GM04504 (cell line): ENCODE measurements at places on chromosomes 2 and 18.

GRCh38 chr2:239466755-239467271 lies 66.0 kb upstream of the HDAC4 start:
- DNase-seq: no peak

GRCh38 chr18:45253973-45254708 lies 361.1 kb upstream of the SLC14A2 start:
- no peak for DNase-seq

DNA sequence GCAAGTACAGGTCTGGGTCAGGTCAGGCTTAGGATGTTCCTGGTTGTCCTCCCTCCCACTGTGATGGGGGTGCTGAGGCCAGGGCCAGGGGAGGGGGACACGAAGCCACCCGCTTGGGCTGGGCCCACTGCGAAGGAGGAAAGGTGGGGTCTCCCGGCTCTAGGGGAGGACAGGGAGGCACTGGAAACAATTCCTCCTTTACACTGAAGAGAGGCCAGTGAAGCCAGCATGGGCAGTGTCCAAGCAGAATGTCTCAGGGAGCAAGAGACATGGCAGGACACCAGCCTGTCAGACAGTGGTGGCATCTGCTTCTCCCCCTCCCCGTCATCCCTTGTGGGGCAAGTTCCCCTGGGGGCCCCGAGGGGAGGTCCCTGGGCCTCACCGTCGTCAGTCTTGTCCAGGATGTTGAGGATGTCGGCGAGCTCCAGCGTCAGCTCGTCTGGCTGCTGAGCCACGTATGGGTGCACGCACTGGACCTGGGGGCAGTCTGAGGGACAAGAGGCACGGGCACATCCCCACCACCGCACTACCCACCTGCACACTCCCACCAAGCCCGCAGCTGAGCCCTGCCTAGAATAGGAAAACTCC lies 10.8 kb downstream of the SNORC start:
- DNase-seq: no peak

GRCh38 chr2:162293122-162293786 lies 25.2 kb downstream of the IFIH1 start:
- DNase-seq: no peak

- DNase-seq: no peak
These were observed 42.6 kb downstream of the EDAR start for GRCh38 chr2:108946442-108946841.

DNA sequence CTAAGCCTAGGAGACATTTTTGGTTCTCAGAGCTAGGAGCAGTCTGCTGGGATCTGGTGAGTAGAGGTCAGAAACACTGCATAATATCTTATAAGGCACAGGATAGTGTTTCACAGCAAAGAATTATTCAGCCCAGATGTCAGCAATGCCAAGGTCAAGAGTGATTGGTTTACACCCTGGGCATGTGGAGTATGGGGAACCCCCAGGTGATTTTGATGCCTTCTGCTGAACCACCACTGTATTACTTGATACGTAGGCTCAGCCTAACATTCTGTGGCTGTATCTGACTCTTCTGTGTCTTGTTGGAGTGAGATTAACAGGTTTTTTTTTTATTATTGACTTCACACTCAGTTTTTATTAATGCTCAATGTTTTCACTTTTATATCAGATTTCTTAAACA lies 6.0 kb downstream of the DDX18 start:
- no peak for DNase-seq

- DNase-seq: no peak
These were observed 7.7 kb upstream of the PARD6G start for GRCh38 chr18:80254971-80255500.

DNA sequence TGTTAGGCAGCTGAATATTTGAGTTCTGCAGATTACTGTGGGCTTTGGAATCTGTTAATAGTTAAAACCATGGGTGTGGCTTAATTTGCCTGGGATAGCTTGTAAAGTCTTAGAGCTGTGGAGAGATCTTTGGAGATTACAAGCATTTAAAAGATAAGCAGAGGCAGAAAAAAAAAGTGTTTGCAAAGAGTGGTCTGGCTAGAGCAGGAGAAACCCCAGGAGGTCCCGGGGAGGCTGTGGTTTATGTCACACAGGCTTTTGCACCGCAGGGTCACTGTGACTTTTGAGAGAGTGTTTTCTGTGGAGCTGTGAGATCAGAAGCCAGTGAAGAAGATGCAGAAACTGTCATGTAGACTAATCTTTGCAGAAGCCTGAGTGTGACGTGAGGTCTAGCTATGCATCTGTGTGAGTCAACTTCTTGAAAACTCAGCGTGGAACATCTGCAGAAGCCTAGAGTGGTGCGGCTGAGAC lies 49.0 kb downstream of the SETBP1 start:
- DNase-seq: peak; percentile 63

DNA sequence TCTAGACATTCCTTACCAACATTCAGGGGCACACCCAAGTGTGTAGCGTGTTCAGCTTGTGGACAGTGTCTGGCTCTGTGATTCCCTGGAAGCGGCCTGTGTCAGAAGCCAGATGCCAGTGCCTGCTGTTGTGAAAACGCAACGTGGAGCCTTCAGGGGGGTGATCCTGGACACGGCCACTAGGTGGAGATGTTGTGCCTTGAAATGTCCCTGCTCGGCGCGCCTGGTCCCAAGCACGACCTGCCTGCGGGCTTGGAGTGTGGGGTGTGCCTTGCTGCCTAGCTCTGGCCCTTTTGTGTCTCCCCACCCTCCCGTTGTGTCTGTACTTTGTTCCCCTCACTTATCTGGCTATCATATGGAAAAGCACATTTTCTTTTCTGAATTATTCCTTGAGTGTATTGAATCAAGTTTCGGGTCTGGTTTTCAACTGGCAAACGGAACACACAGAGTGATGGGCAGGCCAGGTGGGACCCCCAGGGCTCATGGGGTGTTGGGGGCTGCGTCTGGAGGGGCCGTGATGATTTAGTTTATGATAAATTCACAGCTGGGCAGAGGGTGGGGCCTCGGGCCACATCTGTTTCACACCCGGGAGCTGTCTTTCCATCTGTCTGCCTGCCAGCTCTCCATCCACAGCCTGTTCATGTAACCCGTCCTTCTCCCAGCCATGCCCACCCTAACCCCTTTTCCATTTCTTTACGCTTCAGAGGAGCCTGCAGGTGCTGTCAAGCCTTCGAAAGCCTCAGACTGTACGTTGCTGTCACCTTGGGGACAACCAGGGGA lies 95.5 kb downstream of the DYSF start:
- peak; percentile 45 for DNase-seq

- no peak for DNase-seq
These were observed 1085.4 kb upstream of the NRXN1 start for GRCh38 chr2:52117299-52117698.

GRCh38 chr2:9692456-9693195 lies 61.8 kb upstream of the YWHAQ start:
- DNase-seq: no peak

GRCh38 chr18:54626779-54627178 lies 35.7 kb downstream of the DYNAP start:
- DNase-seq: no peak

DNA sequence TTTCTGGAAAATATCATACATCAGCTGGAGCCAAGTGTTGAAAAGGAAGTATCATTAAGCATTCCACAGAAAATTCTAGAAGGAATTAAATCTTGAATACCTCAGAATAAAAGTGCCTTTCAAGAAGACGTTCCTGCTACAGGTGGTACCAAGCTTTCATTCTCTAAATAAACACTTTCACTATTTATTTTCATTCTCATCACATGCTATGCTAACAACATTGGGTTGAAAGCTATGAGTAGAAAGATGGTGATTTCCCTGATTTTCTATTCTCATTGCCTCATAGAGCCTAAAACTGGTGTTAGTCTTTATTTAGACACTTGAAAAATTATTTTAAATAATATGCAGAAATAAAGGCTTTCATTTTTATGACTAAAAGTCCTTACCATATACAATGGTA lies 324.7 kb downstream of the LRP1B start:
- no peak for DNase-seq

DNA sequence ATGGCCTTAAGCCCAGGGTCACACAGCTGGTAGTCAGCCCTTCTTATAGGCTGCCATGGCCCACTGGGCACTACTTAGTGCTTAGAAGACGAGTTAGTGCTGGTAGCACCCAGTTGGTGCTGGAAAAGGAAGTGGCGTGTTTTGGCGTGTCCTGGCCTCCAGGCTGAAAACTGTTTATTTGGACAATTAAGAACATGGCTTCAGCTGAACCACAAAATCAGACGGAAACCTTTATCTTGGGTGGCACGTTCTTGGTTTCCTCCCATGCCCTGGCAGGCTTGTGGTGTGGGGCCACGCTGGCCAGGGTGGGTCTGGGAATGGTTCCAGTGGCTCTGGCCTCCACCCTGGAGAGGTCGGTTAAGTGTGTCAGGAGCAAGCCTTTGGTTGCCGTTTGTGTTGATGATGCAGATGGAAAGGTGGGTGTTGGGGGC lies 141.5 kb upstream of the HAAO start:
- no peak for DNase-seq

- DNase-seq: no peak
These were observed 617.4 kb downstream of the CCDC85A start for GRCh38 chr2:56801214-56801613.

DNA sequence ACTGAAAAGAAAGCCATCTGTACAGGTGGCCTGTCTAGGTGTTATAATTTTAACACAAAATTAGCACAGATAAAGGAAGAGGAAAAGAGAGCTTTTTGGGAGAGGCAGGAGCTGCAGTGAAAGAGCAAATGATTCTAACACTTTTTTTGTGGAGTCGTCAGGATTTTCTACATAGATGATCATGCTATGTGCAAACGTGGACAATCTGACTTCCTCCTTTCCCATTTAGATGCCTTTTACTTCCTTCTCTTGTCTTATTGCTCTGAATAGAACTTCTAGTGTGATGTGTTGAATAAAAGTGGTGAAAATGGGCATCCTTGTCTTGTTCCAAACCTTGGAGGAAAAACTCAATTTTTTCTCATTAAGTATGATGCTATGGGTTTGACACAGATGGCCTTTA lies 334.5 kb downstream of the NBAS start:
- no peak for DNase-seq

GRCh38 chr2:219713110-219713509 lies 85.7 kb downstream of the SLC4A3 start:
- no peak for DNase-seq

DNA sequence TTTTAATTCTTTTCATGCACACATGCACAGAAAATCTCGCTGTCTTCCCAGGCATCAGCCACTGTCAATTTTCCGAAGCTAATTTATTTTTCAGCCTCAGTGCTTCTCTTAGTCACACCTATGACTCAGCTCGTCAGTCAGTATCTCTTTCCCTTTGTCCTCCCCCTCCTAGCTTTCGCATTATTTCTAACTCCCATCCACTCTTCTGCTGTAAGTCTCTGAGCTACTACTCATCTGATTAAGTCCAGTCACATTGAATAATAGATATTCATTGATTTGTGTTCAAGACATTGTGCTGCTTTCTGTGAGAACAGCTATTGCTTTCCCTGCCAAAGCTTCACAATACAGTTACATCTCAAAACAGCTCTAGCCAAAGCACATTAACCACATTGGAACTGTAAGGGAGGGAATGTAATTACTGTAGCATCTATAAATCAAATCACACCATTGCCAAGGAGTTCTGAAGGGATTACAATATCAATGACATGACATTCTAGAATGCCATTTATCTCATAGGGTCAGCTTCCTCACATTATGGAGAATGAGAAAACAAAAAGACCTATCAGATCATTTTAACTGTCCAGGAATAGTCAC lies 89.4 kb downstream of the SCN3A start:
- no peak for DNase-seq

DNA sequence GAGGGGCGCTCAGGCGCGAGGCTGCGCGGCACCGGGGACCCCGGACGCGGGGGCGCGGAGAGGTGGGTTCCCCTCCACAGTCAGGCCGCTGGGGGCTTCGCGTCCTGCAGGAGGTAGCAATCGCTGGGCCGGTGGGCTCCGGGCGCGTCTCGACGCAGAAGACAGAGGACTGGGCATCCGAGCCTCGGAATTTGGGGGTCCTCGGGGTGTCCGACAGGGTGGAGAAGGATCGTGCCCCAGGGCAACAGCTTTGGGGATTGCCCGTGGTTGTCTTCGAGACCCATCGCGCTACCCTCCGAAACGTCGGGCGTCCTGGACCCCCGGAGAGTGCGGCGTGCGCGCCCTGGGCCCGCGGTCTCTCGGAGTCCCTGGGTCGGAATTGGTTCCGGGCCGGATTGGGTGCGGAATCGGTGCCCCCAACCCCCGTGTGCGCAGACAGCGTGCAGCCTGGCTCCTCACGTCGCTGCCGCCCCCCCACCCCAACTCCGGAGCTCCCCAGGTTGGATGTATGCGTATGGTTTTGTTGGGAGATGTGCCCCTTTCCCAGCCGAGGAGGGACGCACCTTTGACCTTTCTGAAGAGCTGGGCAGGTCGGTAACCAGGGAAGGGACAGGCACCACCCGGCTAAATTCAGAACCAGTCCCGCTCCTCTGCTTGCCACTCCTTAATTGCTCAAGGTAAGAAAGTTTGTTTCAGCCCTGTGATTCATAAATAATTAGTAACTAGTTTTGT lies 750 bp downstream of the NPAS2 start:
- no peak for DNase-seq

DNA sequence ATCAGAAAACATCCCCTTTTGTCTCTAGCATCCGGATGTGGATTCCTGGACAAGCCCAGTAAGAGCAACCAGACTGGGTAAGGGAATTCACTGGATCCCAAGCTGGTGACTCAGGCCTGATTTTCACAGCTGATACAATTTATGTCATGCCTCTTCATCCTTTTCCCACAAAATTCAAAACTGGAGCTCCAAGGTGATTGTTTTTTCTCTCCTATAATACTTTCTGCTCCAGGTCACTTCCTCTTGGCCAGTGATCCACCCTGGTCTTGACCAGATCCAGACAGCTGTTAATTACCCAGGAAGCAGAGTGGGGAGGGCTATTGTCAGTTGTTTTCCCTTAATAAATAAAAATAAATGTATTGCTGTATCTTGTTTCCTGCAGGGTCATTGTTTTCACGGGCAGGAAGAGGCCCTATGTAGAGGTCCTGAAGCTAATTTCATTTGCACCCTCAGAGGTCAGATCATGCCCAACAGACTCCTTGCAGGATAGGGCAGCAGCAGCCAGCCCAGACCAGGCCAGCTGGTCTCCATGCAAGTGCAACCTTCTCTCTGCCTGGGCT lies 57.6 kb downstream of the EVA1A start:
- DNase-seq: peak; percentile 74

GRCh38 chr2:12778811-12779579 lies 62.3 kb downstream of the TRIB2 start:
- no peak for DNase-seq

DNA sequence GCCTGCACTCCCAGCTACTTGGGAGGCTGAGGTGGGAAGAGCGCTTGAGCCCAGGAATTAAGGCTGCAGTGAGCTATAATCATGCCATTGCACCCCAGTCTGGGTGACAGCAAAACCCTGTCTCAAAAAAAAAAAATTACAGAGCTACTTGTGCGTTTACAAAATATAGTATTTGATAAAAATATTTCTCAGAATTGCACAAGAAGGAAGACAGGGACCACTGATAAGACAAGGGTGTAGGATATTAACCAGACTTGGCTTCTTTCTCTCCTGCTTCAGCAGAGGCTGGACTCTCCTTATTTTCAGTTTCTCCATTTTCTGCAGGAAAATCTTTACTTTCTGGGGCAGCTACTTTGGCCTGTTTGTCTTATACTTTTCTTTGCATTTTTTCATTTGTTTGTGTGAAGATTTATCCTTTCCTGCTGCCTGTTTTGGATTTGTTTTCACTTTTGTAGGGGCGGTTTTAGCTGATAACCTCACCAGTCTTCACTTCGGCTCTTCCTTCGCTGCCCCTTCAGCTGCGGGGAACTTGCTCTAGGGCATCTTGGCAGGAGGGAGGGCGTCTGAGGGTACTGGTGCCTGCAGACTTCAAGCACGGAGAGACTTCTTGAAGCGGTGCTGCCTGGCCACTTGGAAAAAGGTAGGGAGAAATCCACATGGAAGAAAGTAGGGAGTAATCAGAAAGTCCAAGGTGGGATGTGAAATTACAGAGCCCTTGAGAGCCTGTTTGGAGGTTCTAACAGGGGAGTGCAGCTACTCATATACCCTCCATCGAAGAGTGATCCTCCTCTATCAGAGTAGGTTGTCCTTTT lies 14.9 kb upstream of the ZDBF2 start:
- no peak for DNase-seq
